Ureter (tissue), 1 donor: ENCODE measurements at places on chromosomes 6 and 20. TPM values are rescaled to one million over a fixed set of nuclear protein-coding genes. Genes with fewer than 3 reads are reported as not detected.

C6orf15 gene
- not detected for total RNA-seq

DNA sequence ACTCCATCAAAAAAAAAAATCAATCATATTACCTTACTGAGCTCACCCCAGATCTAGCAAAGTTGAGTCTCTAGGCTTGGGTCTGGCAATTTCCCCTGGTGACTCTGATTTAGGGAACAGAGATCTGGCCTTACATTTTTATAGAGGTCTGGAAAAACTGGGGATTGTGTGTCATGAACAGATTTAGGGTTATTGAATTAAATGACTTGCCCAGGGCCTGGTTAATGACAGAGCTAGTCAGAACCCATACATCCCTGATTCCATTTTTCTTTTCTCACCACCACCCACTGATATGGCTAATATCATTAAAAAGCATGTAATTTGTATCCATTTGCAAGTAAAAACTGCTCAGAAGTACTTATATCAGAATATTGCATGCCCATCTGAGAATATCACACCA is 163.4 kb upstream of the OGFRL1 start:
- no peak for DNase-seq

GRCh38 chr6:89310929-89311328 is 4.2 kb downstream of the GABRR2 start:
- DNase-seq: no peak

PTP4A1 gene
- 55.6 TPM for total RNA-seq

GRCh38 chr6:153125032-153125431 is 6.0 kb downstream of the RGS17 start:
- no peak for DNase-seq

- no peak for DNase-seq
Observed at GRCh38 chr6:36110863-36111262, 19.4 kb upstream of the MAPK13 start.

GRCh38 chr6:149001422-149001821 is 254.6 kb downstream of the UST start:
- no peak for DNase-seq

- no peak for DNase-seq
Observed at GRCh38 chr6:15410752-15411151, 164.9 kb downstream of the JARID2 start.

DNA sequence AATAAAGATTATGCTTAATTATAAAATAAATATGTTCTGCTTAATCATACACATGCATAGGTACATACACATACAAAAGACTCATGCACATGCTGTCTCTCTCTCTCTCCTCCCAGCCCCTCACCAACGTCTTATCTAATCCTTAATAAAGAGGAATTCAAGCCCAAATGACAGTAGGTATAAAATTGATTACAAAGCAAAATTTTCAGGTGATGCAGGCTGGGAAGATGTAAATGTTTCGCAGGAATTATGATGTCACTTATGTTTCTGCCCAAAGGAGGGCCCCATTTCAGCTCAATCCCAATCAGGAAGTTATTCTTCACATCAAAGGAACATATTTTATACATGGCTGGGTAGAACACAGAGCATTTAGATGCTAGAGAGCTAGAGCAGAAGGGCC is 284.6 kb upstream of the ID4 start:
- no peak for DNase-seq

DNA sequence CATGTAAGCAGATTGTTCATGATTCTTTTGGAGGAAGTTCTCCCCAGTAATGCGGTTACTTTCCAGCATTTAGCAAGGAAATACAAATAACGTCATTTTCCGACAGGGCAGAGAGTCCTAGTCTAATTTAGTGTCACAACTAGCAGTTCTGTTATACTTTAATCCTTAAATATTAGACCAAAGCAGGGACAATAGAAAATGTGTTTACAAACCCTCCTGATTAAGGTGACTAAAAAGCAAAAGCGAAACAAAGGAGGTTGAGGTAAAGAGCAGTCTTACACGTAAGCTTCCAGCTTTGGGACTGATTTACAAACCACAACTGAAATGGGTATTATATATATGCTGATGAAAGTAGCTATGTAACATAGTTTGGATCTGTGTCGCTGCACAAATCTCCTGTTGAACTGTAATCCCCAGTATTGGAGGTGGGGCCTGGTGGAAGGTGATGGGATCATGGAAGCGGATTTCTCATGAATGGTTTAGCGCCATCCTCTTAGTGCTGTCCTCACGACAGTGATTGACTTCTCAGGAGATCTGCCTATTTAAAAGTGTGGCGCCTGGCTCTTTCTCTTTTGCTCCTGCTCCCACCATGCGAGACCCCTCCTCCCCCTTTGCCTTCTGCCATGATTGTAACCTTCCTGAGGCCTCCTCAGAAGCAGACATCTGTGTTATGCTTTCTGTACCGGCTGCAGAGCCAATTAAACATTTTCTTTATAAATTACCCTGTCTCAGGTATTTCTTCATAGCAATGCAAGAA is 81.9 kb downstream of the PLCB1 start:
- no peak for DNase-seq

- no peak for DNase-seq
Observed at GRCh38 chr6:28264834-28265401, 2.0 kb upstream of the ZSCAN26 start.

- DNase-seq: no peak
Observed at GRCh38 chr6:11810854-11811643, 32.4 kb upstream of the ADTRP start.

DPPA5 gene
- not detected for total RNA-seq

- no peak for DNase-seq
Observed at GRCh38 chr6:27176096-27176495, 71.4 kb upstream of the PRSS16 start.

GRM1 gene
- not detected for total RNA-seq

TREML2 gene
- 0.16 TPM for total RNA-seq

DNA sequence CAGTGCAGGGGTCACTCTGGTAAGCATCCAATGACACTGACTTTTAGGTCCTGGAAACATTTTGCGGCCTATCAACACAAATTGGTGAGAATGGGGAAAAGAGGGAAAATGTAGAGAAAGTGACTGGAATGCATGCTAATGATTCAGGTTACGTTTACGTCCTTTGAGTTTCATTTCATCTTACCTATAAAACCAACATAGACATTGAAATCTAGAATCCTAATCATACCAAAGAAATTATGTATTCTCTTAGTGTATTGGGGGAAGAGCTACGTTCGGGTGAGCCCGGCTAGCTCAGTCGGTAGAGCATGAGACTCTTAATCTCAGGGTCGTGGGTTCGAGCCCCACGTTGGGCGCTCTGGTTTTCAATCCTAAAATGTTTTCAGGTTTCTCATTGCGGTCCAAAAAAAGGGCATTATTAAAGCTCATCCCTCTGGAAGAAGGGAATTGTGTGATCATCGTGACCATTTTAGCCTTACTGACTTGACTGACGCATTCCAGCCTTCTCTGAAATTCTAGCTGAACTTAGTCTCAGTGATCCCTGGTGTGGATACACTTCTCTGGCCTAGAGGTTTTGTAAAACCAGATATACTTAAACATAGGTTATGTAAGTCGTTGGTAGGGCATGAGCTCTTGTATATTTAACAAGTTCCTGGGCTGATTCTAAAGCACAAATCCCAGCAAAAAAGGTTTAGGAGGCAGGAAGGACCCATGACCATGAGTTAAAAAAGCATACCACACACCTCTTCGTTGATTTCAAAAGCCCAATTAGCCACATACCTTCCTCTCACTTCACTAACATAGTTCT is 18.3 kb downstream of the HMGN4 start:
- DNase-seq: no peak

DNA sequence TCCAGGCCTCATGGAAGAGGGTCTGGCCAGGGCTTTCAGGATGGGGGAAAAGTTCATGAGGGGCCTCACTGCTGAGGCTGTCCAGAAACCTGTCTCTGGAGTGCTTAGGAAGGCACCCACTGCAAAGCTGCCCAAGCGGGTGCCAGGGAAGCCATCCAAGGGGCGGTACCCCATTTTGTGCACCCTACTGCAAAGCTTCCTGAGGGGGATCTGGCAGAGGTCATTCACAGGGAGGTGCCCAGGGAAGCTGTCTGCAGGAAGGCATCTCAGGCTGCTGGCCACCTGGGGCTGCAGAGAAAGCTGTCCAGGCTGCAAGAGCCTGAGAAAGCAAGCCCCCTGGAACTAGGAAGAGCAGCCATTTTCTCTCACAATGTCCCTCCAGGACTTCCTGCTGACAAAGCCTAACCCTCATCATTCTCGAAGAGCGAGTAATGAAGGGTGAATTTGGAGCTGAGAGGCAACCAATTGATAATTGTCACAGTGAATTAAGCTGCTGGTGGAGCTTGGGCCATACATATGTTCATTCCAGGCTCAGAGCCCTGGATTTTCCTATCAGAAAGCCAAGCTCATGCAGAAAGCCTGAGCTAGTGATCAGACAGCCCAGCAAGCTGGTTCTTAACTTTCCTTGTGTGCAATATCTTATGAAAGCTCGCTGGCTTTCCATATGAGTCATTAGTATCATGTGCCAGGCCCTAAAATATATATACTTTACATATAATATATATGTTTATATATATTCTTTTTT is 62.2 kb upstream of the SLC22A16 start:
- DNase-seq: no peak

OR11A1 gene
- not detected for total RNA-seq

DNA sequence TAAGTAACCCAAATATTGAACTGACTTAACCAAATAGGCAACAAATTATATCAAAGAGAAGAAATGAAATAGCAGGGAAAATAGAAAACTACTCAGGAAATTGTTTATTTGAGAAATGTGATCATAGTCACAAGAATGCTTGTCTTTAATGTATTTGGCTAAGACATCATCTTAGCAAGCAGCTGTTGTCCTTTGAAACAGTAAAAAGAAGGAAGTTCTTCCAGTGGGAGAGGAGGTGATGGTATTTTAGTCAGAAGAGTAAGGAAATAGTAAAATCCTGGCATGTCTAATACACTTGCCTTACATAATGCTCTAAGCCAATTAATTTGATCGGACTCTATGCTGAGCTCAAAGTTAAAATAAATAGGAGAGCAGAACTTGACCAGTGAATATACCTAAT is 126.5 kb downstream of the EPM2A start:
- no peak for DNase-seq

MOG gene
- total RNA-seq: not detected

GRCh38 chr20:58984691-58985090 is 3.6 kb downstream of the NELFCD start:
- DNase-seq: no peak
